Stimulated activated CD4-positive, alpha-beta T cell treated with anti-CD3 and anti-CD28 coated beads, Interleukin-1b, Interleukin-23, amount 100 ng/mL, for 1 hour (primary cell): ENCODE measurements at places on chromosomes 1 and 21.

DNA sequence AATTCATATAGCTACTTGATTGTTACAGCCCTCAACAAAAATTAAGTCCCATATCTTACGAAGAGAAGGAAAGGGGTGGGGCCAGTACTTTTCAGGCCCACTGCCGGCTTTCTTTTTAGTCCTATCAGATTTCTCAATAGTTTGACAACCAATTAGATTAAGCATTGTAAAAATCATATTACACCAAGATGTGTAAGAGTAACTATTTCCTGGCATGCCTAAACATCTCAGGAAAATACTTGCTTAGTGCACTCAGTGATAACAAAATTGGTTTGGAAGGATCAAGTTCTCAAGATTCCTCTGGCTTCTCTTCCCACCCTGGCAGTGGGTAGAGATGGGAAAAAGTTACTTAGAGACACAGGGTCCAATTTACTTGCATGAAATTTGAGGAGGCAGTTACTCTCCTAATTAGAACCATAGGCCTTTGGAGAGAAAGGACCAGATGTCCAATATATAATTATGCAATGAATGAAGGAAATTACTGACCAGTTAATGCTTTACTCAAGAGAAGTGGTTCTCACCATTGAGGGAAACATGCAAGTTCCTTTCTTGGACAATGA lies 30.1 kb downstream of the STPG1 start:
- DNase-seq, result no peak

- no peak for DNase-seq
Observed at GRCh38 chr1:26158908-26159742, at the start of gene FAM110D. Gene FAM110D (plus strand): TSS chr1:26159079. CDS start chr1:26161292, 2,213 bp downstream.

GRCh38 chr1:229758101-229759036 lies 132.3 kb downstream of the URB2 start:
- DNase-seq, result no peak

DNA sequence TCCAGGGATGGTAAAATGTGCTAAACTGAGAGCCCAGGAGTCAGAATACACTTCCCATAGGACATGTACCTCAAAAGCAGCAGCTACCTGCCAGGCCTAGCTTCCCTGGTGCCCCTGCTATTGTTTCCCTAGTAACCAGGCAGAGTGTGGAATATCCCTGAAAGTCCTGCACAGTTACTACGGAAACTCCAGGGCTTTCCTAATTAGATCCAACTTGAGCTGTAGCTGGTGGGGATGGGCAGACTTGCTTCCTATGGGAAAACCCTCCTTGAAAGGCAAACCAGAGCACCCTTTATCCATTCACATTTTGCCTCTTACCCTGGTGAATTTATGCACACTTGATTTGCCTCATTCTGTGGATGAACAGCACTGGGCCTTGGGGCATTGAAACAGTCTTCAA lies 559.9 kb upstream of the PBX1 start:
- no peak for DNase-seq

- DNase-seq, result no peak
Observed at GRCh38 chr1:3553166-3553939, 58.0 kb downstream of the MEGF6 start.

DNA sequence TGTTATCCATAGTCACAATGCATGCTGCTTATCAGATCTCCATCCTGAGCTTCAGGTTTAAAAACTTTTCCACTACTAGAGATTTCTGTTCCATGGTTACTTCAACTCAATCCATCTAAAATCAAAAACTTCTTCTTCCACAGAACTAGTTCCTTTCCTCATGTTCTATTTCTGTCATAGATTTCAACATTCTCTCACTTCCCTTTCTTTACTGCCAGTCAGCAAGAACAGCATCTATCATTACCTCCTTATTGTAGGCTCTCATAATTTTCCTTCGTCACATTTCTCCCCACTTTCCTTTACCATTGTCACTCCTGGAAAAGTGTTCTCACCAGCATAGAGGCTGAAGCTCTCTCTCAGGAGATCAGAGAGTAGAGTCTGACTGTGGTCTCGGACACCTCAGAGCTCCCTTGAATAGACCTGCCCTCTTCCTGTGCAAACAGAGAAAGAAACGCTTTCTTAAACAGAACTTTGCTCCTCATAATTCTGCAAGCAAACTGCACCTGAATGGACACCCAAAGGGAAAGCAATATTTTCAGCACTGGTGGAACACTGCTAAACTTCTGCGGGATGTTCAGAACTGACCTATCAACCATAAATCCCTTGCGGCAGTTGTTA lies 48.7 kb upstream of the KIRREL1 start:
- no peak for DNase-seq

- DNase-seq, result no peak
Observed at GRCh38 chr1:168453056-168453455, 90.7 kb downstream of the XCL2 start.

GRCh38 chr1:220992705-220993052 lies 113.4 kb downstream of the HLX start:
- DNase-seq, result no peak

DNA sequence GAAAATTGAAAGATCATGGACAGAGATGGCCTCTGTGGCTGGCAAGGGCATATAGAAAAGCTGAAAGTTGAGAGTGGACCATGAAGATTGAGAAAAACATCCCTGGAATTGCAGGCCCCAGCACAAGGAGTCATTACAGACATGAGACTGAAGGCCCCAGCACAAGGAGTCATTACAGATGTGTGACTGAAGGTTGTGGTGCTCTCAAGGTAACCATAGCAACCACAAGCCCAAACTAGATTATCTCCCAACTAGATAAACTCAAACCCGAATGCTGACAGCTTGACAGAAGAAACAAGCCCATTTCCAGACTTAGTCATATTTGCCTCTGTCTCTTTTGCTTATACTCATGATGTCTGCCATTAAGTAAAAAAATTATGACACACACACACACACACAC lies 1252.1 kb upstream of the ADGRL4 start:
- no peak for DNase-seq

- DNase-seq, result no peak
Observed at GRCh38 chr1:161782886-161783285, 16.8 kb downstream of the ATF6 start.

GRCh38 chr21:37862536-37862935 lies 53.7 kb downstream of the KCNJ6 start:
- DNase-seq, result no peak

GRCh38 chr1:186435336-186435735 lies 25.6 kb downstream of the PDC start:
- DNase-seq, result no peak

GRCh38 chr1:245444945-245445344 lies 290.2 kb downstream of the KIF26B start:
- DNase-seq, result no peak

DNA sequence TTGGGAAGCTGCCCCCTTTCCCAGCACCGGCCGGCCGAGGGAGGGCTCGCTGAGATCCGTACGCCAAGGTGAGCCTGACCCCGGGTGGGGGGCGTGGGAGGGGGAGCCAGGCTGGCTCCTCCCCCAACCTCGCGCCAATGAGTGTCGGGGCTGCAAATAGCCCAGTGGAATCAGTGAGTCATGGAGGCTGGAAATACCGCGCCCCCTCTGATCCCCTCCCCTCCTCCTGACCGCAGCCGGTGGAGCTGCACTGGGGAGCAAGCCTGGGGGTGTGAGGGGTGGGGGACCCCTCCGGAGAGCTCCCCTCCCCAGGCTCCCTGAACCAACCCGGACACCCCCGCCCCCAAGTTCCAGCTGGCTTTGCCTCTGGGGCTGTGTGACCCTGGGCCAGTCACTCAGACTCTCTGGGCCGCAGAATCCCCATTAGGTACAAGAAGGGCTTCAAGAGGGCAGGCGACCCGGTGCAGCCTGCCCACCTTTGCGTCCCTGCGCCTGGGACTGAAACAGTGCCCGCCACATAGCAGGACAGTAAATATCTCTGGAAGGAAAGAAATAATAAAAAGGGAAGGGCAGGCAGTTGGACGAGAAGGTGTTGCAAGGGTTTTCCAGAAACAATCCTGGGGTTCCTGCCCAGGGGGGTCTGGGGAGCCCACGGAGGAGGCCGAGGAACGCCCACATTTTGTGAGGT lies 4.5 kb downstream of the HSPB7 start:
- peak; percentile 31 for DNase-seq
